ENCODE measurements at places on chromosomes 2 and 18.

GRCh38 chr18:901761-902160 lies 2.9 kb upstream of the ADCYAP1 start:
- no peak for DNase-seq

DNA sequence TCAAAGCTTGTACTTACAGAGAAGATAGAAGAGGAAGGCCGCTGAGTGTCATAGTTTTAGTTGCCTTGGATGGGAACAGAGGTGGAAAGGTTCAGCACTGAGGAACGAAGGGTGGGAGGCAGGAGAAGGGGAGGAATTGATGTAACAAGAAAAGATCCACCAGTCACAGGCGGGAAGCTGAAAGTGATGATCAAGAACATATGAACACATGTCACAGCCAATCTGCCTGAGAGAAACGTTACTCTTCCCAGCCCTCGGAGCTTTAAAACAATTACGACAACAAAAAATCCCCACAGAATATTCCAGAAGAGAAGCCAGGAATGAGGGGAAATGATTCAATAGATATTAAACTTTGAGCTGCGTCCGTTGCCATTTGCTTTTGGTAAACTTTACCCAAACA lies 87.1 kb downstream of the TSHZ1 start:
- no peak for DNase-seq

GRCh38 chr2:69152847-69153583 lies 140.0 kb downstream of the ANTXR1 start:
- DNase-seq: no peak

DNA sequence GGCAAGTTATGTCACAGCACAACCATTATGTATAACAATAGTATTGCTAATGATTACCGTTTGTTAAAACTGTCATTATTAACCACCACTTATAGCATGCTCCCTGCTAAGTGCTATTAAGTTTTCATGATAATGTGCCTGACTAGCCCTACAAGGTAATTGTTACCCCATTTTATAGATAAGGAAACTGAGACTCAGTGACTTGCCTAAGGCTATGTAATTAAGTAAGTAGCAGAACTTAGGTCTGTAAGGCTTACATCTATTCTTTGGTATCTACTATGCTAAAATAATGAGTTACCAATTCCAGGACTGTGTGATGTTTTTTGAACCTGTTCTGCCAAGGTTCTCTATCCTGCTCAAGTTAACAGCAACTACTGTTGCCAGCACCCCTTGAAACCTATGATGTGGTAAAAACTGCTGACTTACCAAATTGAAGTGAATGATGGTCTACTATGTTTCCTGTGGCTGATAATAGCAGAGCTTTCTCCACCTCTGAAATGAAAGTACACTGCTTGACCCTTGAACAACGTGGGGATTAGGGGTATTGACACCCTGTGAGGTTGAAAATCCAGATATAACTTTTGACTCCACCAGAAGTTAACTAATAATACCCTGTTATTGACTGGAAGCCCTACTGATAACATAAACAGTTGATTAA lies 18.2 kb downstream of the ACVR2A start:
- no peak for DNase-seq

- no peak for DNase-seq
These were observed 104.6 kb downstream of the CAPN13 start for GRCh38 chr2:30702694-30703093.

DNA sequence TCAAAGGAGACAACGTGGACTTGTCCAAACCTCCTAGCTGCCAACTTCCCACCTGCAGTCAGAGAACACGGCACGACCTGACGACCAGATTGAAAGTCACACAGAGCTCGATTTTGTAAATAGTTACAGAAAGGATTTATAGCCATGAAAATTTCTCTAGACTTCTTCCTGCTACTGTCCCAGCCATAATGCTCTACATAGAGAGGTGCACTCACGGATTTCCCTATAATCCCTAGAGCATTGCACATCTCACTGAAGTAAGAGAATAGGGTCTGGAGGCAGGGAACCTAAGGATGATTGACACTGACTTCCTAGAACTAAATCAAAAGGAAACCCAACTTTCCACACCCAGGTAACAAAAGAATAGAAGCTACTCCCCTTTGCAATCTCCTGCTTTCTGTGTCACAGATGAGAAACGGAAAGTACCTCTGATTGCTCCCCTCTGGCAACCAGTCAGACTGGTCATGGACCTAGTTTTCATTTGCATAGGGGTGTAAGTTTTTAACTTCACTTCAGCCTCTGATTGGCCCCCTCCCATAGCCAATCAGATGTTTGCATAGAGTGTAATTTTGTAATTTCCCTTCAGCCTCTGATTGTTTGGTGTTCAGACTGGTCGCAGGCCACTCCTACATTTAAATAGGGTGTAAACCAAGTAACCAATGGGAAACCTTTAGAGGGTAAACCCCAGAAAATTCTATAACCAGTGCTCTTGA lies 58.6 kb upstream of the FBXO11 start:
- no peak for DNase-seq

DNA sequence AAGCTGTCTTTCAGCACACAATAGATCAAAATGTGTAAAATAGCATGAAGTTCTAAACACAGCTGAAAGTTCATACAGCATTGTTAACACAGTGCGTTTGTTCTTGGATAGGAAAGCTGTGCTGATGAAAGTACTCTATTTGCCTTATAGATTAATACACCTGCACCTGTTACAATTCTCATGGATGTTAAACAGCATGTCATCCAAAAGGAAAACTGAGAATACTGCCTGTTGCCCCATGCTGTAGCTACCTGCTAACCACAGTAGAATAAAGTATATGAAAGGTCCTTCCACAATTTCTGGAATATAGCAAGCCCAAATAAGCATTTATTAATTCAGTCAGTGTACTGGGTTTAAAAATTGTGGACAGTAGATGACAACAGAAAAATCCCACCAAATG lies 166.7 kb upstream of the DTNA start:
- no peak for DNase-seq

- no peak for DNase-seq
These were observed 650.1 kb downstream of the SLC4A3 start for GRCh38 chr2:220277445-220277975.

DNA sequence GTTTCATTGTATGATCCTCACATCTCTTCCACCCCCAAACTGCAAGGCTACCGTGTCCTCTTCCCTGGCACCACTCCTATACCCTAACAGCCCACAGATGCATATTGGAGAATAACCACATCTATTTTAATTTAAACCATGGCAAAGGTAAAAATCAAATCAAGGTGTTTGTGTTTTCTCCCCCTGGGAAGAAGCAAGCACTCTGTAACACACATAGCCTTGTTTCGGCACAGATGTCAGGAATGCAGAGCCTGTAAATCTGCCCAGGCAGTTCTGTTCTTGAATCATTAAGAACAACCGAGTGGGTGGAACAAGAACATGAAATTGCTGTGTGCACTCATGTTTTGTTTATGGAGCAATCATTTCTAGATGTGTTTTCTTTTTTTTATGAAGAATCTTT lies 6.8 kb upstream of the COX7A2L start:
- no peak for DNase-seq

GRCh38 chr2:120345608-120346007 lies 328 bp upstream of the INHBB start:
- DNase-seq: no peak

- DNase-seq: no peak
These were observed 1.7 kb downstream of the IL1RL1 start for GRCh38 chr2:102313025-102313424.

DNA sequence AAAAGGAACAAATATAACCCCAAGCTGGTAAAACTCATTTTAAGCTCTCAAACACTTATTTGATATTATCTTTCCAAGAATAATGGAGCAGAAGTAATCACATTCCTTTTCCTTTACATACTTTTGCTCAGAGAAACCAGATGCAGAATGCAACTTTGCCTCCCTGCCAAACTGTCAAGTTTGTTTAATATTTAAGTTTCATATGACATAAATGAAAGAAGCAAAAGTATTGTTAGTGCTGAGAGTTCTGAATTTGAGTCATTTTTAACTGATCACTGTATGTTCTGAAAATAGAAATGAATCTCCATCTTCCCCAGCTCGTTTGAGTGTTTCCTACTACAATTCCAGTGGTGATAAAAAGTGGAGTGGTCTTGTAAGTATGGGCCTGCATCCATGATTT lies 423.4 kb downstream of the PID1 start:
- no peak for DNase-seq

GRCh38 chr2:59389240-59389639 lies 1148.1 kb upstream of the FANCL start:
- no peak for DNase-seq

GRCh38 chr2:140639628-140640027 lies 1491.2 kb downstream of the LRP1B start:
- no peak for DNase-seq

DNA sequence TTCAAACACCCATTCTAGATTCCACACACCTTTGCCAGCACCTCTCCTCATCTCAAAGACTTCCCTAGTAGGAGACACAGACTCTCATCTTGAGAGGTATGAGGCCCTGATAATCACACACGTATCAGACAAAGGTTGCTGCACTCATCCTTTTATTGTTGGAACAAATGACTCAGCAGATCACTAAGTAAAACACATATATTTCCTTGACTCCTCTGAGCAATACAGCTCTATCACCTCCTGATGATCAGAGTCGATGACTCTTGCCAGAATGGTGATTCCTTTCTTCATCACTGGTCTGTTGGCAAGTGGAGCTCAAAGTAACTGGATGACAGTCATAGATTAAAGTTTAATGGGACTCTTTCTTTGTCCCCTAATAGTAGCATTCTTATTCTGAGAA lies 1049.2 kb upstream of the ZEB2 start:
- no peak for DNase-seq

GRCh38 chr2:8300216-8300615 lies 381.6 kb upstream of the ID2 start:
- DNase-seq: no peak

- DNase-seq: no peak
These were observed 90.8 kb downstream of the MIB1 start for GRCh38 chr18:21831413-21831831.

- no peak for DNase-seq
These were observed 129.8 kb upstream of the TANK start for GRCh38 chr2:161030260-161031063.

DNA sequence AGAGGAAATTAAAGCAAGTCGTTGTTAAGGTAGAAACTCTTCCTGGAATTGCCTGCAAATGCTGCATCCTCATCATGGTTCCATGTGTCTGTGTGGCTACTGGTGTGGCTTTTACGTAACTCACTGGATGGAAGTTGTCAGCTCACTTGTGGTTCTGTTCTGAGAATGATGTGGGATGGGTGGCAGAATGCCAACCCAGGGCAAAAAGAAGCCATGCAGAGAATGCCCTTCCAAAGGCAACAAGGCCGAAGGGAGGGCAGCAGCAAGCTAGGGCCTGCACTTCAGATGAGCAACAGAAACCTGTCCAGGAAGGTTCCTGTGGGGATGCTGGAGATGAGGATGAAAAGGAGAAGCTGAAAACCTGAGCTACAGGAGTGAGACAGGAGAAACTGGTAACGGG lies 10.4 kb upstream of the NAPG start:
- DNase-seq: no peak

DNA sequence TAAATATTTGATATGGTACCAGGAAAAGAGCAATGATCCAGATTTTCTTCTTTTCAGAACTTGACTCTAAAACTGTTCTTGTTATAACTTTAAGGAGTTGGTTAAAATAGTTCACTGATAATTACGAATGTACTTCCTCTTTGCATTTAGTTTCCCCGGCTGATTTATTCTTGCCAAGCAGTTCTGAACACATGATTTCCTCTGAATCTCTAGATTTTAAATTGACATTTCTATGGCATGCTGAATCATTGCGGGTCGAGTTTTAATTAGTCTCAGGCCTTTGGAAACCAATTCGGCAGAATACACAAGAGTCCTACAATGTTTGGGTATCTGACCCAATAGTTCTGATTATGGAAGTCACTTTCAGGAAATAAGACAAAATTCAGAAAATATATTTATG lies 37.3 kb upstream of the DNAH7 start:
- DNase-seq: no peak

DNA sequence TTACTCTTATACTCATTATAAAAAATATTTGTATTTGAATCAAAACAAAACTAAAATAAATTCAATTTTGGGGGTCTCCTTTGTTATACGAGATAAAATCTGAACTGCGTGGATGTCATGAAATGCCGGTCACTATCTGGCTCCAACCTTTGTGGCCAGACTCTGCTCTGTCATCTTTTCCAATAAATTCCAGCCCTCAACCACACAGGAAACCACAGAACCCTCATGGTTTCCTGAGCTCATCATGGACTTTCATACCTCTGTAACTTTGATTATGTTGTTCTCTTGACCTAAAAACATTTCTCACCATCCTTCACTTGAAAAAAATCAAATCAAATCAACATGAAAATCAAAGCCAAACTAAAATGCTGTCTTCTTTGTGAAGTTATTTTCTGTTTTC lies 724.7 kb downstream of the METTL4 start:
- no peak for DNase-seq

DNA sequence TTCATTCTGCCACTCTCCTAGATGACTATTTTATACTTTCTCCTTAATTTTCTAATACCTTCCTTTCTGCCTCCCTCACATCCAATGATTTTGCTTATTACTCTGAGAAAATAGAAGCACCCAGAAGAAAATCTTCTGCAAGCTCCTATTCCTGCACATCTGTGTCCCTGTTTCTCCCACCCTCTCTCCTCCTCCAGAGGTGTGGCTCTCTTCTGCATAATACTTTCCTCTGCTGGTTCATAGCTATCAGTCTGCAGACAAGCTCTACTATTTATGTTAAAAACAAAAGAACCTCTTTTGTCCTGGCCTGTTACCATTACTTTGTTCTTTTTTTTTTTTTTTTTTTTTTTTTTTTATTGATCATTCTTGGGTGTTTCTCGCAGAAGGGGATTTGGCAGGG lies 34.3 kb downstream of the ACSL3 start:
- DNase-seq: no peak

- DNase-seq: no peak
These were observed 44.6 kb upstream of the ALMS1 start for GRCh38 chr2:73341039-73341438.

DNA sequence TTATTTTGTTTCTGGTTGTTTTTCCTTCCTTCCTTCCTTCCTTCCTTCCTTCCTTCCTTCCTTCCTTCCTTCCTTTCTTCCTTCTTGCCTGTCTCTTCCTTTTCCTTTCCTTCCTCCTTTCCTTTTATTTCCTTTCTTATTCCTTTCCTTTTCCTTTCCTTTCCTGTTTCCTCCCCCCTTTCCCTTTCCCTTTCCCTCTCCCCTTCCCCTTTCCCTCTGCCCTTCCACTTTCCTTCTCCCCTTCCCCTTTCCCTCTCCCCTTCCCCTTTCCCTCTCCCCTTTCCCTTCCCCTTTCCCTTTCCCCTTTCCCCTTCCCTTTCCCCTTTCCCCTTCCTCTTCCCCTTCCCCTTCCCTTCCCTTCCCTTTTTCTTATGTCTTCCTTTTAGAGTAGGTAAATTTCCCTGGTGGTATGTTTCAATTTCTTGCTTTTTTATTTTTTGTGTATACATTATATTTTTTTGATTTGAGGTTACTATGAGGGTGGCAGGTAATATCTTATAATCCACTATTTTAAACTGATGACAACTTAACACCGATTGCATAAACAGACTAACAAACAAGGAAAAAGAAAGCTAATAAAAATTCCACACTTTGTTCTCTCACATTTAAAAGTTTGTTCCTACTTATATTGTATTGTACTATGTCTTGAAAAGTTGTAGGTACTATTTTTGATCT lies 311.0 kb upstream of the FSHR start:
- DNase-seq: no peak

All from activated T-cell treated with anti-CD3 and anti-CD28 coated beads, Interleukin-2, amount 50 U/mL, for 4 hours (primary cell).